ENCODE measurements at places on chromosomes 1 and 21.

DNA sequence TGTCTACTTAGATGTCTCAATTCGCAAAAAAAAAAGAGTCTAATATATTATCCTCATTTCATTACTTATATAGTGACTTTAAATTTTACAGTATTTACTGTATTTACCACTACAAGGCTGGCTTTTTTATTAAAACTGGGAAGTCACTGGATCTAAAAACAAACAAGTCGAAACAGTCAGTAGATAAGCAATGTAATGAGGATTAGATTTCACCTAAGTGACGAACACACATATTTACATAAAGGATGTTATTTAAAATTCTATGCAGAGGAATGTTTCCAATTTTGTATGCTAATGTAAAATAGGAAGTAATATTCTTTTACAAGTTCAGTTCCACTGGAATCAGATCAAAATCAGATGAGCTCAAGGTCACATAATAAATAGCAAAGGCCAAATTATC, 28.3 kb downstream of the TTC13 start:
- no peak for DNase-seq

DNA sequence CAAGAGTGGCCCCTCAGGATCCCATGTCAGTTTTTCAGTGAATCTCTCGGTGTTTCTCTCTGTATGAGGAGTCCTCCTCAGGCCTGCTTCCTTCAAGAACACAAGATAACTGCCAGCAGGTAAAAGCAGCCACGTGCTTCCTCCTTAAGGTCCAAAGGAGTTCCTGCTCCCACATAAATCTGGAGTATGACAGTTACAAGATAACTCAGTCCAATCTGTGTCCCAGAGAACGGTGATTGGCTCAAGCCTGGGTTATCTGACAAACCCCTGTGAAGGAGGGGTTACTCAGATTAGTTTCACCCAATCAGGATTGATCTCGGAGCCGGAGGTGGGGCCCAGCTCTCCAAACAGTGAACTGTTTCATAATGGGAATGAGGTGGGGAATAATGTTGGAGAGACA, 5.8 kb upstream of the ANKRD13C start:
- no peak for DNase-seq

- no peak for DNase-seq
Measured at GRCh38 chr1:243452092-243452491, 196.3 kb downstream of the SDCCAG8 start.

- no peak for DNase-seq
Measured at GRCh38 chr1:41325801-41326200, 35.4 kb upstream of the FOXO6 start.

- DNase-seq = no peak
Measured at GRCh38 chr1:157472959-157473358, 79.4 kb downstream of the FCRL5 start.

GRCh38 chr1:29519788-29520110, 283.4 kb downstream of the PTPRU start:
- peak; percentile 79 for DNase-seq

- DNase-seq = peak; percentile 32
Measured at GRCh38 chr21:32101277-32101676, 177.6 kb downstream of the MIS18A start.

- DNase-seq = peak; percentile 94
Measured at GRCh38 chr1:10796029-10796944, at the start of gene CASZ1. Gene CASZ1, minus strand, starts transcription at chr1:10796646. Its CDS starts 102,757 bp downstream, at chr1:10693889.

- DNase-seq = no peak
Measured at GRCh38 chr1:91940496-91940895, 8.7 kb upstream of the BRDT start.

DNA sequence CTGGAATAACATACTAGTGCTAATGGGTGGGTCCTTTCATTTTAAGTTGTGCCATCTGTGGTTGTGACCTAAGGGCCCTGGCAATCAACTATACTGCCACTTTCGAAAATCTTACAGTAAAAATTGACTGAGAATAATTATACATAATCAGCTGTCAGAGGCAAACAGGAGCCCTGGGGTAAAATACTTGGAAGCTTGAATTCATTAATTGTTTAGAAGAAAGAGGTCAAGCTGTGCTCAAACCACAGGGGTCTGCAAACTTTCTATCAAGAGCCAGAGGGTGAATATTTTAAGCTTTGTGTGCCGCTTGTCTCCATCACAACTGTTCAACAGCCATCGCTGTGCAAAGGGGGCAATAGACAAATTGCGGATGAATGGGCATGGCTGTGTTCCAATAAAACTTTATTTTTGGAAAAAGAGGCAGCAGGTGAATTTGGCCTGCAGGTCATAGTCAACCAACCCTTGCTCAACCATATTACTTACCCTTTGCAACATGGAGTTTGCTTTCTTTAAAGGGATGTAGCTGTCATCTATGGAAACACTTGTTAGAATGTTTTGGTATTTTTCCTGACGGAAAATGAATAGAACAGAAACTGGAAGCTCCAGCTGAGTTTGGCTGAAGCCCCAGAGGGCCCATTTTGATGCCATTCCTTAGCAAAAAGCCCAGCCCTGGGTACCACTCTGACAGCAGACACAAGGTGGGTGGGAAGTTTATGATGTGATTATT, 35.7 kb upstream of the USP1 start:
- DNase-seq = no peak
